Femur (tissue), 1 donor: ENCODE measurements at places on chromosomes 13 and 19.

GRCh38 chr19:31531326-31531725, 182.1 kb upstream of the TSHZ3 start:
- no peak for DNase-seq

DNA sequence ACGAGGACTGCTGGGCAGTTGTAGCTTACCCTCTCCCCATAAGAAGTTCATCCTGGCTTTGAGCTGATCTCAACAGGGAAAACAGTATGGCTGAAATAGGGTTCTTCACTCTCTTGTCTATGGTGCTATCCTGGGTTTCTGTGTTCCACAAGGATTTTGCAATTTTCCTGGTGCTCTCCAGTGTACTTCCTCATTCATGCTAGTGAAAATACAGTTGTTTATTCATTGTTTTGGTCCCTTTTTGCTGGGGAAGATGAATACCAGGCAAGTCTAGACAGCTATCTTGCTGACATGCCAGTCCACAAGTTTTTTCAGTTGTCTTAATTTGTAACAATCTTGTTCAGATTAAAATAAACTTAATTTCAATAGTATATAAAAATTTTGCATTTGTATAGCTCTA, 306.5 kb downstream of the DLEU7 start:
- DNase-seq, result no peak

DNA sequence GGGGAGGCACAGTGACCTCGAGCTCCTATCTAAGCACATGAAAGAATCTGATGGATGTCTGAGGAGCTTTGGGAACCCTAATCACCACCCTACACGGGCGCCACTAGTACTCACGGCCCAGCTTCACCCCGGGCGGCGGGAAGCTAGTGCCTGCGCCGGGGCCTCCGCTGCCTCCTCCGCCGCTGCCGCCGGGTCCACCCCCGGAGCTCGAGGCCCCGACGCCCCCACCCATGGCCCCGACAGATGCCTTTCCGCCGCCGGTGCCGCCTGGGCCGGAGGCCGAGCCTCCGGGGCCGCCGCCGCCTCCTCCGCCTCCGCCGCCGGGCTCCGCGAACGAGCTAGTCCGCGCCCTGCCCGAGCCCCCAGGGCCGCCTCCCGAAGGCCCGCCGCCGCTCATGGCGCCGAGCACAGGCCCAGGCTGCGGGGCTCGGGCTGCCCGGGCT, 312 bp downstream of the GSK3A start:
- DNase-seq, result no peak

DNA sequence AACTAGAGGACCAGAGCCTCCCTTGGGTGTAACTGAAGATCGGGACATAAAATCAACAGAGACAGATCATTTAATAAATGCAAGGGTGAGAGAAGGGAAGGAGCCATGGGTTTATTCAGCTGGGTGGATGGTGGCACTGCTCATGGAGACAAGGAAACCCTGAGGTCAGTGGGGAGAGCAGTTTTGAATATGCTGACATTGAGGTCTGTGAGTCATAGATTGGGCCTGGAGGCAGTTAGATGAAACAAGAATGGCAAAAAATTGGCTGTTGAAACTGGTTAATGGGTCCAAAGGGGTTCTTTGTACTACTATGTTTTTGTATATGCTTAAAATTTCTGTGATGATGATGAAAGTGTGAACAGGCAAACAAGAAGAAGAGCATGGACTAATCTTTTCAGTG, 5.1 kb upstream of the GTF3A start:
- no peak for DNase-seq

- no peak for DNase-seq
These were observed 270.3 kb downstream of the MZT1 start for GRCh38 chr13:72457151-72457550.

DNA sequence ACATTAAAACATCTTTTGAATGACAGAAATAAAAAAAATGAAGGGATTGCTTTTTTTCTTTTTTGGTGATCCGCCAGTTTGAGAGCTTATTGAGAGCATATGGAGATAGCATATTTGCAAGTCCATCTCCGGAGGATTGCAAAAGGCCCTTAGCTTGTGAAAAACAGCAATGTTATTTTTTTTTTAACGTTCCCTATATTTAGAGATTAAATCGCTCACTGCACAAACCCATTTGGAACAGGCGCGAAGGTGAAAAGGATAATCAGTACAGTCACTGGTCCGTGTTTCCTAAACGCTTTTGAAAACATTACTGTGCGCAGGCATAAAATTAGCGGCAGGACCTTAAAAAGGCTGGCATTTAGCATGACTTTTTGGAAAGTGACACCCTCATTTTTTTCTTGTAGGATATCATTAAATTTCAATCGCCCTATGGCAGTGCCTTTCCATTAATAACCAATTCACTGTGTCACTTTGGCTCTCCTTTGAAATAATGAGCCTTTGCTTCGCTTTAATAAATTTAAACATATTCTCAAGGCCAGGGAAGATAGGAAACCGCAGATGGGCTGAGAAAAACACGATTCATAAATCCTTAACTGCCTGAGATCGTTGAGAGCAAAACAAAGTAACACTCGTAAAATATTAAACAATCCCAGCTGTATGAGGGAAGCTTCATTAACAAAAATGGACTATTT, 342.2 kb downstream of the DACH1 start:
- DNase-seq, result no peak

DNA sequence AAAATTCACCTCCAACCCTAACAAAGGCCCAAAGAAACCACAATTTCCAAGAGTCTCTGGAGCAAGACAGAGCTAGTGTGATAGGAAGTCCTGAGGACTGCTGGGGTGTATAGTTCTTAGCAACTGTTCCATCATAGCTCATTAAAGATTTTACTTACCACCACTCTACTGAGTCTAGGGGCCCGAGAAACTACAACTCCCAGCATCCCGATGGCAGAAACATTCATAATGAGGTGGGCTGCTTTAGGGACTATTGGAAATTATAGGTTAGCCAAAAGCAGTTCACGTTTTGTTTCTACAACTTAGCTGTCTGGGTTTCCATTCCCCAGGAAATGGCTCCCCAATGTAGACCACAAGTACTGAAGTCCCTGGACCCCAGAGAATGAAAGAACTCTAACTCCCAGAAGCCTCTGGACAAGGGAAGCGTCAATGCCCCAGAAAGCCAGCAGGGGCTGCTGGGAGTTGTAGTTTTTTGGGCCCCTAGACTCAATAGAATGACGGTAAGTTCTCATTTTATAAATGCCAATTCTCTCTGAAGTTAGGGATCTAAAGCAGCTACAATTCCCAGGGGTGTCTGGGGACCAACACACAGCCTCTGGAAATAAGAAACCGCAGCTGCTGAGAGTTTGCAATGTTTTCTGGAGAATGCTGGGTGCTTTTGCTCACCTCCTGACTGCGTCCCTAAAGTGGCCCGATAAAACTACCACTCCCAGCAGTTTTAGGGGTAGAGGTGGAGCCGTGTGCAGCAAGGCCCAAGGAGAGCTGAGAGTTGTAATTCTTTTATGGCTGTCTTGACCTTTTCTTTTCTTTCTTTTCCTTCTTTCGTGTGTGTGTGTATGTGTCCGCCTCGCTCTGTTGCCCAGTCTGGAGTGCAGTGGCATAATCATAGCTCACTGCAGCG, 11.1 kb downstream of the FTL start:
- DNase-seq, result no peak

DNA sequence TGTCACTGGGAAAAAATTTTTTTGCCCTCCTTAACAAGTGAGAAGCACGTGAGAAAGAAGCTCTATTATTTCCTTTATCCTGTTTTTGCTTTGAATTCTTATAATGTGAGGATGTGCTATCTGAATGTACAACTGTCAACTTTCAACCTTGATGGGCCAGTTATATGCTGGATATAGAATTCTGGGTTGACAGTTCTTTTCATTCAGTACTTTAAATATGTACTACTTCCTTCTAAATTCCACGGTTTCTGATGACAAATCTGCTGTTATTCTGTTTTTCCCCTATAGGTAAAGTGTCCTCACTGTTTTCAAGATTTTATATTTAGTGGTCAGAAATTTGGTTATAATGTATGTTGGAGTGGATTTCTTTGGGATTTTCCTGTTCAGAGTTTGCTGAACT, 29.9 kb downstream of the ZDHHC20 start:
- no peak for DNase-seq
